Activated CD4-positive, alpha-beta T cell treated with anti-CD3 and anti-CD28 coated beads for 4 hours (primary cell): ENCODE measurements at places on chromosomes 4 and X.

DNA sequence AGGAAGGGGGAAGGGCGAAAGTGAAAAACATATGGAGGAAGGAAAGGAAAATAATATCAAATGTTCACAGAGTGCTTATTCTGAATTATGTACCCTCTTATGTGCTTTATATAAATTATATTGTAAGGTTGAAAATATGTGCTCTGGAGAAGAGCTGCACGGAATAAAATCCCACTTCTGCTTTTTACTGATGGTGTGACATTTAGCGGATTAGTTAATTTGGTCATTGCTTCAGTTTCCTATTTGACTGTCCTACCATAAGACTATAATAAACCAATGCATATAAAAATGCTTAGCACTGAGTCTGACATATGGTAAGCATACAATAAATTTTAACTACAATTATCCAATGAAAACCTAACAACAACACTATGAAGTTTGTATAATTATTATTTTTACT is 86.2 kb downstream of the NPFFR2 start:
- no peak for DNase-seq

GRCh38 chrX:134849390-134849789 is 141.4 kb upstream of the SMIM10 start:
- no peak for DNase-seq

- no peak for DNase-seq
Observed at GRCh38 chrX:10906866-10907265, 204.3 kb upstream of the HCCS start.

- DNase-seq = peak; percentile 24
Observed at GRCh38 chr4:150297861-150298474, 219.7 kb downstream of the DCLK2 start.

GRCh38 chrX:57137501-57137900 is 304 bp upstream of the SPIN2A start:
- no peak for DNase-seq

DNA sequence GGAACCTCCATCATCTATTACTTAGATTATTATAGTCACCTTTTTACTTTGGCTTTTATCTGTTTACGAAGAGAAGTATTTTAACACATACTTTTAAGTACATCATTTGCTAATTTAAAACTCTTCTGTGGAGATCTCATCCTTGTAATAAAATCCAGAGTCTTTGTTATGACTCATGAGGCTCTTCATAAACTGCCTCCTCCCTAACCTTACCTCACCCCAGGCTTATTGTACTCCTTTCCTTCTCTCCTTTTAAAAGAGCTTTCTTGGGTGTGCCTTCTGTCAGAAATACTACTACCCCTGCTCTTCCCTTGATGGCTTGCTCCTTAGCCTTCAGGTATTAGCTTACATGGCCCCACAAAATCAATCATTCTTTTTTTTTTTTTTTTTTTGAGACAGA is 6.6 kb downstream of the ARL9 start:
- no peak for DNase-seq

DNA sequence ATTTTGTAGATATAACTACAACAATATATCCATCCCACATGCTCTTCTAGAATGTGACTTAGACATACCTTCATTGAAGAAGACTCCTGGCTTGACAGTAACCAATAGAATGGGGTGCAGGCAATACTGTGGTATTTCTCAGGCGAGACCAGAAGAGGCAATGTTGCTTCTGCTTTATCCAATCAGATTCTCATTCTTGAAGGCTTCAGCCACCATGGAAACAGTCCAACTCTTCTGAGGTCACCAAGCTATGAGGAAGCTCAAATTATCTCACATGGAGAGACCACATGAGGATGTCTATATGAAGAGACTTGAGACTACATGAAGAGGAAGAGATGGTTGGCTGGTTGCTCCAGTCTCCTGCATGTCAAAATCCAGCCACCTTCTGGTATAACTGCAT is 469.9 kb downstream of the PCDH10 start:
- no peak for DNase-seq

GRCh38 chrX:97050392-97050791 is 166.7 kb downstream of the RPA4 start:
- no peak for DNase-seq

DNA sequence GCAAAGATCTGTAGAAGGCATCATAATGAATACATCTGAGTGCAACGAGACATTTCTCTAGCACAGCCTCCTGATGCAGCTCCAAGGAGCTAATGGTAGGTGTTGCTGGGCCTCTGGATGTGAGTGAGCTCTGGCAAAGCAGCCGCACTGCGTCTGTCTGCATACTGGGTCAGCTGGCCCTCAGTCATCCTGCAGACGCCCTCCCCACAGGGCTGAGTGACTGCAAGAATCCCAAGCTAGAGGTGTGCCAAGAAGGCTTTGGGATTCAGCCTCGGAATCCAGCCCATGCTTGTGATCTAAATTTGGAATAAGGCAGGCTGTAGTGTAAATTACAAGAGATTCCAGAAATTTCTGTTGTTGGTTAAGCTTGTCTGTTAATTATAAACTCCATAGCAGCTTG is 18.5 kb downstream of the HERC3 start:
- no peak for DNase-seq
